ENCODE measurements at places on chromosomes 5 and 9.

GRCh38 chr5:177005619-177006264, 837 bp downstream of the UIMC1 start:
- peak; percentile 16 for DNase-seq

- no peak for DNase-seq
These were observed 127.2 kb upstream of the ADAMTSL1 start for GRCh38 chr9:18346745-18347144.

DNA sequence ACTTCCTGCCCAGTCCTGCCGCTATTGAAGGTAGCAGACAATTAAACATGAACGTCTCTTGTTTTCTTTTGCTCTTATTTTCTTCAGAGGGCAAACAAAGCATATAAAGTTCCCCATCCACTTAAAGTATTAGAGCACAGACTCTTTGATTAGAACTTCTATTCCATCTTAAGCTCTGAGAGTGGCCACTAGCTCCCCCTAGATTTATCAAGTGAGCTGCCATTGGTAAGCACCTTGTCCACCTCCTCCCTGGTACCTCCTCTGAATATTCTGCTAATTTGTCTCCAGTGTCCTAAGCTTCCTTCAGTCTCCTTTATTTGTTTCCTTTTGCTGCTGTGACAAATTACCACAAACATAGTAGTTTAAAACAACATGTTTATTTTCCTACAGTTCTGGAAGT, 264.3 kb upstream of the KCNN2 start:
- no peak for DNase-seq

DNA sequence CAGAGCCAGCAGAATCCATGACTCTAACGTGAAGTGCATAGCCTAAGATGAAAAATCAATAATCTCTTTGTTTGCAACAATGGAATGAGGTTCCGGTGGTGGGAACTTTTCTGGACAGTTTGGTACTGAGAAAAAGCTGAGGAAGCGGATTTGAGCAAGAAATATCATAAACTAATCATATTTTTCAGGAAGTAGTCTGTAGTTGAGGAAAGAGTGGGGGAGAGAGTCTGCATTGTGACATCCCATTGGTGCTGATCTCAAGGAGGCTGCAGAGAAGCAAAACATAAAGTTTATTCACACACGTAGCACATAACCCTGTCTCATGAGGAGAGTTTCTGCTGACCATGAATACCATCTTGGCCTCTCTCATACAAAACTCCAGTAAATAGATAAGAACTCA, 15.8 kb upstream of the FCHO2 start:
- no peak for DNase-seq

- no peak for DNase-seq
These were observed 465.1 kb downstream of the PDE4D start for GRCh38 chr5:59428391-59428790.

DNA sequence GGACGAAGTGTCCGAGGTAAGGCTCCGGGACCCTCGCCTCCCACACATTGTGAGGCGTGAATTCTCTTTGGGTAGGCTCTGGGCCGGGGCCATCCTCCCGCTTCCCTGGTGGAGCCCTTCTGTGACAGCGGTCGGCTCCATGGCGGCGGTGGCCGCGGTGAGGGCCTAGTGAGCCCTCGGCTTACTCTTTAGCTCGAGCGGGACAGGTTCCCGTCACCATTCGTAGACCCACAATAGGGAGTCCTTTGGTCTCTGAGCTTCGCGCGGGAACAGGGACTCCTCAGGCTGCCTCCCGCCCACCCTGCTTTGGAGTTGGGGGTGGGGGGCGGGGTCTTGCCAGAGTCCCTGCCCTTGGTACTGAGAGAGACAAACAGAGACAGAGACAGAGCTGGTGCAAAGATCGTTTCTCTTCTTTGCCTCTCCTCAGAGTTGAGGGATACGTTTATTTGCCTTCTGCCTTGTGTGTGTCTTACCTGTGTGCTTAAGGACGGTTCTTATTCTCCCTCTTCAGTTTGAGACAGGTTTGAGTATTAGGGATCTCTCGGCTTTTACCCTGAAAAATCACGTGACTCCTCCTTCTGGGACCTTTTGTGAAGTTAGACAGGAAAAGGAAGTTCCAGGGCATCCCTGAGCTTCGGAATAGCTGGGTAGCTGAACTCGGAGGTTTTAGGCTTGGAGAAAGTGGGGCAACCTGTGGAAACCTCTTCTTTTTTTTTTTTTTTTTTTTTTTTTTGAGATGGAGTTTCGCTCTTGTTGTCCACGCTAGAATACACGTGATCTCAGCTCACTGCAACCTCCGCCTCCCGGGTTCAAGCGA, 833 bp downstream of the ANKHD1 start:
- DNase-seq, result peak; percentile 1

- no peak for DNase-seq
These were observed 271.0 kb upstream of the RIOK2 start for GRCh38 chr5:97454015-97454414.

DNA sequence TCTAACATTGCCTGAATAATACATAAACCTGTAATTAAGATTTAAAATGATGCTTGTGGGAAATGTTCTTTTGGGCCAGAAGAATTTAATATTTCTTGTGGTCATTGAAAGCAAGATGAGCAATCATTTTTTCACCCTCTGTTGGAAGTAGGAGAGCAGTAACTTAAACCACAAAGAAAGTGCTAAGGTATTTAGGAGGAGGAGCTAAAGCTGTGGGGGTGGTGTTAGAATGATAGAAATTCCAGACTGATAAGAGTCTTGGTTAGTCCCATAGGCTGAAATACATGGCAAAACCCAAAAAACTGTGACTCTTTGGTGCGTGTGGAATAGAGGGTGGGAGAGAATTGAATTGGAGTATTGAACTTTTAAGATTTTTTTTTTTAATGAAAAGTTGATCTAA, 247.0 kb downstream of the YTHDC2 start:
- no peak for DNase-seq

- no peak for DNase-seq
These were observed 677.0 kb upstream of the KLF4 start for GRCh38 chr9:108166519-108166918.

DNA sequence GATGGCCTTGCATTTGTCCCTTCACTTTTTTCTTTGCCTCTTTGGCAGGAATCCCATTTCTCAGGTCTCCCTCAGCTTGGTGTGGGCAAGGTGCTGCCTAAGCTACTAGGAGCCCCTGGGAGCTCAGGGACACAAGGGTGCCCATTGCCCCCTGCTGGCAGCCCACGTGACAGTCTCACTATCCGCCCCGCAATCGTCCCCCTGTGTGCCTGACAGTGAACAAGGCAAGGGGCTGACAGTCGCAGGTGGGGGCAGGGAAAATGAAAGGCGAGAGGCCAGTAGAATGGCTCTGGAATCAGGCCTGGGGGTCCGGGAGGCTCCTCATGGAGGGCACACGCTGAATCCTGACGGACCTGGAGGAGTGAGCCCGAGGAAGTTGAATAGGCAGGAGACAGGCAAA, 2.0 kb upstream of the PCDH12 start:
- DNase-seq, result no peak

DNA sequence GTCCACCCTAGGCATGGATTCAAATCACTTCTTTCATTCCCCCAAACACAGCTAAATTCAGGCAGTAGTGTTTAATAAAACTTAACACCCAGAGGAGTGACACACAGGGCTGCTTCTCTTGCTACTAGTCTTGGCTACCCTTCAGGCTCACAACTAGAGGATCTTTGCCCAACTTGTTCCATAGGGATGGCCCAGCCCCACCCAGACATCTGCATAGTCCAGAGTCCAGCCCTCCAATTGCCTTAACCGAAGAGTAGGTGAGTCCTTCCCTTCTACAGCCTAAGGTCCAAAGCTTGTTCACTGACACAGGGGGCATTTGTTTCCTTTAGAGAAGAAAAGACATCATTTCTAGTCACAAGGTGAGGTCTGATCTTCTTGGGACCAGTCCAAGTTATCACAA, 15.2 kb upstream of the RXFP3 start:
- DNase-seq, result no peak

DNA sequence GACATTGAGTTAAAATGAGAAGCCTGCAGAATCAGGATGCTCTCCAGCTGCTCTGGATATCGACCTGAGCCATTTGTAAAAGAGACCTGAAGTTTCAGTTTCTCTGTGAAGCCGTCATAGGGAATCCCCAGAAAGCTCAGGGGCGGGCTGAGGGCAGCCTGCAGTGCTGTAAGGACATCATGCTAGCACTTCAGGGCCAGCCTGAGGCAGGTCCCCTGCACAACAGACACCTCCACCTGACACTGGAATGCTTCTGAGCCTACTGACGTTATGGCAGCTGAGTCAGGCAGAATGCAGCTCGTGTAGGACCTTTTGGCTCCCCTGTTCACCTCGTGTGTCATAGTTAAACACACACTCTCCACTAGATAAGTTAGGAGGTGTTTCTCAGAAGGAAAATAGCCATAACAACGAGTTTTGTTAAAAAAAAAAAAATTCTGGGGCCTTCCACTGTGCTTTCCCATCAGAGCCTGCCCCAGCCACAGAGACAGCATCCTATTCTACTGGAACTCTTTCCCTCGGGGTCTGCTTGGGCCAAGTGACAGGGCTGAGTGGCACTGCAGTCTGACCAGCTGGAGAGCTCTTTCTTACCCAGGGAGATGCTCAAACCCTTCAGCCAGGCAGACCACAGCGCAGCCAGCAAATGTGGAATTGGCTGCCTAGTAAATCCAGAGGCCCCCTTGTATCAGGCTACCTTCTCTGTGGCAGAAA, 354.9 kb downstream of the DIRAS2 start:
- no peak for DNase-seq

GRCh38 chr5:38948501-38948900, 102.7 kb downstream of the OSMR start:
- DNase-seq, result no peak

GRCh38 chr5:131634996-131635683, at the start of gene RAPGEF6:
Gene RAPGEF6, minus strand, starts transcription at chr5:131635229. Its CDS starts 199 bp downstream, at chr5:131635030.
- peak; percentile 92 for DNase-seq

GRCh38 chr5:138093036-138093435, 9.2 kb downstream of the WNT8A start:
- DNase-seq, result no peak

DNA sequence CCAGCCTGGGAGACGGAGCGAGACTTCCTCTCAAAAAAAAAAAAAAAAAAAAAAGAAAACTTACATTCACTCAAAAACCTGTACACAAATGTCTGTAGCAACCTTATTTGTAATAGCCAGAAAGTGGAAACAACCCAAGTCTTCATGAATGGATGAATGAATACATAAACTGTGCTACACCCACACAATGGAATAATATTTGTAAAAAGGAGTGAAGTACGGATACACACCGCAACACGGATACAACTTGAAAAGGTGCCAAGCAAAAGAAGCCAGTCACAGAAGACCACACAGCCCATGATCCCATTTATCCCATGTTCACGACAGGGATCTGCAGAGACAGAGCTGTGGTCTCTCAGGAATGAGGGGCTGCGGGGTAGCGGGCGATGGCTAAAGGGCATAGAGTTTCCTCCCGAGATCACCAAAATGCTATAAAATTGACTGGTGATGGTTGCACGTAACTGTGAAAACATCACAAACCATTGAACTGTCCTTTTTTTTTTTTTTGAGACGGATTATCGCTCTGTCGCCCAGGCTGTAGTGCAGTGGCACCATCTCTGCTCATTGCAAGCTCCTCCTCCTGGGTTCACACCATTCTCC, 76.2 kb upstream of the COL5A1 start:
- no peak for DNase-seq

DNA sequence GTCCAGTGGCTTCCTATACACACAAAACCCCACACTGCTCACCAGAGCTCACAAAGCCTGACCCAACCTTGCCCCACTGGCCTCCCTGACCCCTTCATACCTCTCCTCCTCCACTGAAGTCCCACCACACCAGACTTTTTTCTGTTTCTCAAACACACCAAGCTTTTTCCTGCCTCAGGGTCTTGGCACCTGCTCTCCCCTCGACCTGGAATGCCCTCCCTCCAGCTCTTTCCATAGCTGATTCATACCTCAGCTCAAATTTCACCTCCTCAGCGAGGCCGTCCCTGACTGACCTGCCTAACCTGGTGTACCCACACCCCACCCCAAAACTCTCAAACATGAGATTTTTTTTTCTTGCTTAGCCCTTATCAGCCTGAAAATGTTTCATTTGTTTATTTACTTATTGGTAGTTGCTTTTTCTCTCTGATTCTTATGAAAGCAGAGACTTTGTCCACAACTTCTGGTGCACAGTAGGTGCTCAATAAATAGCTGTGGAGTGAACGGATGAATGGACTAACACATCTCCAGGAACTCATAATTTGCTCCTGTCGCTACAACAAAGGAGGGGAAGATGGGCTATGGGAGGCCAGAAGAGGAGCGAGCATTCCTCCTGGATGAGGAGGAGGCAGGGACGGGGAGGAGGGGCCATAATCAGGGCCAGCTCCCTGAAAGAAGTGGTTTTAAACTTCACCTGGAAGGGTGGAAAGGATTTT, 84.3 kb downstream of the SH3TC2 start:
- DNase-seq, result no peak

DNA sequence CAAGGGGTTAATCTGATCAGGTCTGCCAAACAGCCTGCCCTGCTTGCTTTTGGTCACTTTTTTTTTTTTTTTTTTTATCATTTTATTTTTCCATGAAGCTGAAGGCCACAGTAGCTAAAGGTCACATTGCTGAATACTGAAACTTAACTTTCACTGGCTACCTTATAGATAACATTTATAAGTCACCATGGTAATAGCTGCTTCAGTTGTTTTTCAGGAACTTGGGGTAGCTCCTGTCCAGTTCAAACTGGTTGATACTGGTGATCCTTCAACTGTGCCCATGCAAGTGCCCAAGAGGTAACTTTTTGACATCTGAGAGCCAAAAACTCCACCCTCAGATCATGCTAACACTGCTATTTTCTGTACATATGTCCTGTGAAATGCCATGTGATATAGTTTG, 68.3 kb upstream of the RGS7BP start:
- no peak for DNase-seq

- DNase-seq, result no peak
These were observed 22.4 kb upstream of the SLC6A3 start for GRCh38 chr5:1467341-1468246.

GRCh38 chr5:22892441-22892840, 39.3 kb upstream of the CDH12 start:
- no peak for DNase-seq

GRCh38 chr9:87305151-87305550, 192.5 kb upstream of the DAPK1 start:
- DNase-seq, result no peak

DNA sequence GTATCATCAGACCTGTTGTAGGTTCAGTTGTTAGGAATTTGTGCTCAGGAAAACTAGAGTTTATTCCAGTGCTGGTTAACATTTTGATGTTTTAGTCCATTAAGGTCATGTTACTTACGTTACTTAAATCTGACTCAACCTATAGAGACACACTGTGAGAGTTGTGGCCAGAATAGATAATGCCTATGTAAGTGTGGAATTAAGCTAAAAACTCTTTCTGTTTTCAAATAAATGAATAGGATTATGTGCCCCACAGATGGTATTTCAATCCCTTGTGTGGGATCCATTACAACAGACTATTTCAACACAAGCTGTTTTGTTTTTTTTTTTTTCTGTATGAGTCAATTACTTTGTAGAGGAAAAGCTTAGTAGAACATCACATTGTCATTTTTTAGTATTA, 68.1 kb downstream of the MEGF10 start:
- no peak for DNase-seq

GRCh38 chr5:21792748-21793147, 1060.4 kb downstream of the CDH12 start:
- DNase-seq, result no peak
